ENCODE measurements at places on chromosomes 16 and 17.

GRCh38 chr17:32584792-32585191 is 98.0 kb downstream of the CDK5R1 start:
- no peak for ATAC-seq

- no peak for ATAC-seq
These were observed 7.8 kb downstream of the CUEDC1 start for GRCh38 chr17:57947369-57947768.

DNA sequence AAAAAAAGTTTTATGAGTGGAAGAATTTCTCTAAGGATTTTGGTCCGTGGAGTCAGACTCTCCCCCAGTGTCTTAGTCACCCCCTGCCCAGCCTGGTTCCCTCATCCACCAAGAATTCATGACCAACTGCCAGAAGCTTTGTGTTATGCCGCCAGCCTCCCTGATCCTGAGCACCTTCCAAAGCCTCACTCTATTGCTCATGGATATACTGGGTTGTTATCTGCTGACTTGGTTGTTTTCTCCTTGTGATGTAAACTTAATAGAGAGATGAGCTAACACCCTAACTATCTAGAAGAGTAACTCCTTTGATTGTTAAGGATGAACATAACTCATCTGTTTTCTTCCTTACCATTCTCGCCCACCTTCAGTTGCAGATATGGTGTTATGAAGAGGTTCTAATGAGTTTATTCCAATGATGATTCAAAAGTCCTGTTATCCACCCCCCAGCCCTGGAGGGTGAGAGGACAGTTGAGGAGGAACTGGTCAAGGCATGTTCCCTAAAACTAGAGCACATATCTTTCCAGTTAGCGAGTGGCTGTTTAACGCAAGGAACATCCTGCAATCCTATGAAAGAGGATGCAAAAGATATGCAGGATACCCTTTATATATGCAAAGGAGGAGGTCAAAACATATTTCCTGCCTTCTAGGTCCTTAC is 1.5 kb upstream of the PSMD3 start:
- ATAC-seq, result no peak

GRCh38 chr17:29572691-29573557 is 4.4 kb downstream of the TP53I13 start:
- ATAC-seq, result peak; percentile 61

DNA sequence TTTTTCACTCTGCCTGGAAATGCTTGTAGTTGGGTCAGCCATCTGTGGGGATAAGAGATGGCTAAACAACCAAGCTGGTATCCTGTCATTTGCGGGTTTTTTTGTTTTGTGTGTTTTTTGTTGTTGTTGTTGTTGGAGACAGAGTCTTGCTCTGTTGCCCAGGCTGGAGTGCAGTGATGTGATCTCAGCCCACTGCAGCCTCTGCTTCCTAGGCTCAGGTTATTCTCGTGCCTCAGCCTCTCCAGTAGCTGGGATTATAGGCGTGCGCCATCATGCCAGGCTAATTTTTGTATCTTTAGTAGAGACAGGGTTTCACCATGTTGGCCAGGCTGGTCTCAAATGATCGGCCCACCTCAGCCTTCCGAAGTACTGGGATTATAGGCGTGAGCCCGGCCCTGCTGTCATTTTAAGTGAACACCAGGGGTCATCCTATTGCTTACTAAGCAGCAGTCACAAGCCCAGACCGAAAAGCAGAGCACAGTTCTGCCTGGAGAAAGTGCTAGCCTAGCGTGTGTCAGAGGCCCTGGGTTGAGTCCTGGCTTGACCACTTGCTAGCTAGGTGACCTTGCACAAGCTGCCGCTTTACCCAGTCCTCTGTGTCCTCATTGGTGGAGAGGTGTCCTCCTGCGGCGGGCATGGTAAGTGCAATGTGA is 4.6 kb downstream of the SMCR8 start:
- no peak for ATAC-seq

GRCh38 chr17:59284317-59284716 is 47.1 kb upstream of the YPEL2 start:
- no peak for ATAC-seq

- ATAC-seq, result peak; percentile 69
These were observed at the start of gene NGFR for GRCh38 chr17:49494986-49495841. NGFR (plus strand) TSS chr17:49495293; CDS start chr17:49495418, 125 bp downstream.

GRCh38 chr17:39328815-39329214 is 72.6 kb downstream of the FBXL20 start:
- ATAC-seq, result no peak

DNA sequence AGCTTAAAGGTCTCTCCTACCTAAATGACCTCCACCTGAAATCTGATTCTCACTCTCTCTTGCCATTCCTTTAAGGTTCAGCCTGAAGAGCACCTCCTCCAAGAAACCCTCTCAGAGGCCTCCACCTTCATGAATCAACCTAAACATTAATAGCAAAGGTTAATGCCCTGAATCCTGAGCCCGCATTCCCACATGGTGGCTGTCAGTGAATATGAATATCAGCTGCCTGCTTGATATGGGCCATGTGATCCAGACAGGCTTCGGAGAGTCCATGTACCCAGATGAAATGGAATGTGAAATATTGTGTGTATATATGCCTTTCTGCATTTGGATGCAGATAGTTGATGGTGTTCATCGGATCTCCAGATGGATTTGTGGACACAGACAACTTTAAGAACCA is 317.5 kb downstream of the TOX3 start:
- ATAC-seq, result no peak

GRCh38 chr17:63140255-63140654 is 174.2 kb downstream of the TANC2 start:
- no peak for ATAC-seq

- ATAC-seq, result no peak
These were observed 36.6 kb downstream of the BAHCC1 start for GRCh38 chr17:81431545-81432482.

- ATAC-seq, result no peak
These were observed 2.2 kb upstream of the ATF7IP2 start for GRCh38 chr16:10383626-10384025.

Measured in gastroesophageal sphincter (tissue), 4 donors.